Metanephros (tissue), 2 donors: ENCODE measurements at places on chromosomes 4 and X. TPM values are rescaled to one million over a fixed set of nuclear protein-coding genes. Genes with fewer than 3 reads are reported as not detected.

Gene CC2D2A
- total RNA-seq, result 42.0 TPM

Gene TADA2B
- 22.0 TPM for total RNA-seq

Gene EVC
- 80.9 TPM for total RNA-seq

Gene PHEX
- 0.18 TPM for total RNA-seq

Gene AKAP4
- total RNA-seq, result not detected

Gene TRIM61
- total RNA-seq, result 1.2 TPM

Gene SCML2
- 6.7 TPM for total RNA-seq

Gene TMPRSS11F
- not detected for total RNA-seq

Gene TLR10
- 1.1 TPM for total RNA-seq

Gene CPLX1
- 2.6 TPM for total RNA-seq

Gene PFKFB1
- 0.70 TPM for total RNA-seq

Gene TAF7L
- total RNA-seq, result 0.18 TPM

Gene ARFIP1
- total RNA-seq, result 34.0 TPM

Gene TRPC5OS
- not detected for total RNA-seq

Gene ATOH1
- not detected for total RNA-seq

Gene CT83
- total RNA-seq, result not detected

Gene BST1
- total RNA-seq, result 10.2 TPM

Gene NPNT
- total RNA-seq, result 101 TPM

Gene GDPD2
- total RNA-seq, result 0.58 TPM

Gene AWAT2
- not detected for total RNA-seq

Gene EDA2R
- 0.58 TPM for total RNA-seq

Gene UGT2B15
- total RNA-seq, result not detected

Gene KIAA0232
- 26.8 TPM for total RNA-seq

Gene COX7B
- 238 TPM for total RNA-seq

Gene GPR34
- 7.2 TPM for total RNA-seq

Gene PRKG2
- 0.76 TPM for total RNA-seq

Gene MAGEC3
- total RNA-seq, result not detected

Gene SPATA4
- 0.88 TPM for total RNA-seq

Gene MTCP1
- 6.4 TPM for total RNA-seq

Gene SLC4A4
- 63.1 TPM for total RNA-seq

Gene VSIG1
- total RNA-seq, result 0.64 TPM

Gene FAM184B
- total RNA-seq, result 1.6 TPM

Gene XAGE1A
- total RNA-seq, result not detected

Gene PJA1
- total RNA-seq, result 42.8 TPM

Gene PCDH19
- 1.8 TPM for total RNA-seq

Gene NPY2R
- total RNA-seq, result 0.23 TPM

Gene GAGE12H
- not detected for total RNA-seq

Gene NDST3
- 5.5 TPM for total RNA-seq

Gene COX7B2
- total RNA-seq, result not detected

Gene CT55
- 0.12 TPM for total RNA-seq

Gene SSX4
- total RNA-seq, result not detected

Gene FABP2
- not detected for total RNA-seq

Gene SSX3
- not detected for total RNA-seq

Gene MEPE
- not detected for total RNA-seq

Gene MSANTD1
- 0.99 TPM for total RNA-seq

Gene CYP2U1
- 6.1 TPM for total RNA-seq

Gene TMEM271
- 0.06 TPM for total RNA-seq

Gene STBD1
- 15.4 TPM for total RNA-seq

Gene UCP1
- not detected for total RNA-seq

Gene CYLC1
- not detected for total RNA-seq

Gene ARHGEF38
- 3.7 TPM for total RNA-seq

Gene MTMR8
- 2.2 TPM for total RNA-seq

Gene ARMCX1
- total RNA-seq, result 43.8 TPM

Gene ATP1B4
- total RNA-seq, result 31.2 TPM

Gene SPANXB1
- not detected for total RNA-seq

Gene HS3ST1
- 4.1 TPM for total RNA-seq

Gene FAT4
- 90.4 TPM for total RNA-seq

Gene UGT2A3
- total RNA-seq, result 33.0 TPM

Gene GPR50
- total RNA-seq, result not detected
